ENCODE measurements at places on chromosomes 16 and 17.

- DNase-seq, result no peak
These were observed 31.9 kb downstream of the PMP22 start for GRCh38 chr17:15233022-15233805.

GRCh38 chr17:45170931-45171337 is 9.3 kb downstream of the HEXIM2 start:
- no peak for DNase-seq

DNA sequence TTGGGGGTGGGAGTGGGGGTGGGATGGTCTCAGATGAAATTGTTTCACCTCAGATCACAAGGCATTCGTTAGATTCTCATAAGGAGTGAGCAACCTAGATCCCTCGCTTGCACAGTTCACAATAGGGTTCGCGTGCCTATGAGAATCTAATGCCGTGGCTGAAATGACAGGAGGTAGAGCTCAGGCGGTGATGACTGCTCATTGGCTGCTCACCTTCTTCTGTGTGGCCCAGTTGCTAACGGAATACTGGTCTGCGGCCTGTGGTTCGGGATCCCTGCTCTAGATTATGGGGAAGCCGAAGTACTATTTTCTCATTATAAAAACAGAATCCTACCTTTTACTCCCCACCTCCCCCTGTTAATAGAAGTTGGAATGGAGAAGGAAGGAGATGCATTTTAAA is 18.9 kb downstream of the CLTC start:
- DNase-seq, result no peak

DNA sequence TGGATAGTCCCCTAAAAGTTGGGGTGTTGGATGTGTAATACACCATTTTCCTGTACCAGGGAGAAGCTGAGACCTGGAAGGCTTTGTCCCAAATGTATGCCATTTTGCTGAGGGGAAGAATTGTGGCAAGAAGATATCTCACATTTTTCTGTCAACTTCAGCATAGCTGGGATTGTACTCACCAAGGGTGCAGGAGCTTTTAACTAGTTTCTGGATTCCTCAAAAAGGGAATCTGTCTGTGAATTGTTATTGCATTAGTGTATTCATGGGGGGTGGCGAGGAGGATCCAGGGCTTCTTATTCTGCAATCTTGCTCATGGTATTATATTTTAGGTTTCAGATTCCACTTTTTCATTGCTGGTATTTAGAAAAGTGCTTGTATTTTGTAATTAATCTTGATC is 208.2 kb upstream of the MYOCD start:
- no peak for DNase-seq

- DNase-seq, result no peak
These were observed 17.6 kb downstream of the ACSF3 start for GRCh38 chr16:89111263-89111662.

DNA sequence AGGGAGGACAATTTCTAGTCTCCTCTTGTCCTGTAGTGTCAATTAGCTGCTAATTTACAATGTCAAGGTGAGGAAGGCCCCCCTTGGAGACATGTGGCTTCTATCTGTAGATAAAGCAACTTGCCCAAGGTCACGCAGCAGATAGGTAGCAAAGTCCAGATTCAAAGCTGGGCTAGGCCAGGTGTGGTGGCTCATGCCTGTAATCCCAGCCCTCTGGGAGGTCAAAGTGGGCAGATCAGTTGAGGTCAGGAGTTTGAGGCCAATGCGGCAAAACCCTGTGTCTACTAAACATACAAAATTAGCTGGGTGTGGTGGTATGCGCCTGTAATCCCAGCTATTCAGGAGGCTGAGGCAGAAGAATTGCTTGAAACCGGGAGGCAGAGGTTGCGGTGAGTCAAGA is 11.1 kb downstream of the TRPV3 start:
- DNase-seq, result no peak

All from stimulated activated CD4-positive, alpha-beta T cell treated with anti-CD3 and anti-CD28 coated beads, TNF-alpha, amount 100 ng/mL, for 48 hours (primary cell).